ENCODE measurements at places on chromosomes 4 and X.

GRCh38 chr4:77079281-77079680 lies 3.5 kb upstream of the CCNI start:
- no peak for DNase-seq

GRCh38 chrX:46184749-46185148 lies 360.5 kb downstream of the ZNF674 start:
- no peak for DNase-seq

GRCh38 chrX:141375011-141375760 lies 132.9 kb upstream of the SPANXC start:
- no peak for DNase-seq

- DNase-seq = no peak
Measured at GRCh38 chr4:77473509-77473908, 132.1 kb upstream of the CXCL13 start.

GRCh38 chr4:152094970-152095700 lies 334.3 kb upstream of the GATB start:
- DNase-seq = no peak

GRCh38 chr4:5084911-5085475 lies 33.7 kb downstream of the STK32B start:
- DNase-seq = no peak

DNA sequence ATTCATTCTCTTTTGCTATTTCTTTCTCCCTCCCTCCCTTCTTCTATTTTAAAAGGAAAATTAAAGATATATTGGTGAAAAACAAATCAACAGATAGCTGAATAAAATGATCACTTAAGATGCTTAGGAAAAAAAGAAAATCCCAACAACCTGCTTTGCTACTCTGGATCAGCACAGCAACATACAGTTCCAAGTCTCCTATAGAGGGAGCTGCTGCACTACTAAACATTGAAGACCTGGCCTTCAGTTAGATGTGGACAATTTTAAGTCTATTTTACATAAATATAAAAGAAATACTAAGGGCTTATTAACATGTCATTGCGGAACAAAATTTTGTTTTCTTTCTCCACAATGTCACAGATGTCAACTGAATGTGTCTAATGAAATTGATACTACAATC lies 226.4 kb downstream of the MAGEB5 start:
- no peak for DNase-seq

GRCh38 chr4:124589786-124590185 lies 122.7 kb downstream of the ANKRD50 start:
- DNase-seq = no peak

GRCh38 chr4:8016527-8016926 lies 76.9 kb upstream of the AFAP1 start:
- no peak for DNase-seq

- no peak for DNase-seq
Measured at GRCh38 chr4:99091216-99091575, 2.6 kb upstream of the ADH5 start.

- DNase-seq = peak; percentile 65
Measured at GRCh38 chrX:54808109-54808604, 612 bp downstream of the MAGED2 start.

- no peak for DNase-seq
Measured at GRCh38 chr4:111228396-111228795, 605.5 kb upstream of the PITX2 start.

- DNase-seq = no peak
Measured at GRCh38 chrX:2284601-2285000, 216.2 kb downstream of the DHRSX start.

- no peak for DNase-seq
Measured at GRCh38 chr4:56247646-56248045, 139.6 kb downstream of the AASDH start.

- no peak for DNase-seq
Measured at GRCh38 chr4:131509521-131509920, 1639.6 kb upstream of the PCDH10 start.

DNA sequence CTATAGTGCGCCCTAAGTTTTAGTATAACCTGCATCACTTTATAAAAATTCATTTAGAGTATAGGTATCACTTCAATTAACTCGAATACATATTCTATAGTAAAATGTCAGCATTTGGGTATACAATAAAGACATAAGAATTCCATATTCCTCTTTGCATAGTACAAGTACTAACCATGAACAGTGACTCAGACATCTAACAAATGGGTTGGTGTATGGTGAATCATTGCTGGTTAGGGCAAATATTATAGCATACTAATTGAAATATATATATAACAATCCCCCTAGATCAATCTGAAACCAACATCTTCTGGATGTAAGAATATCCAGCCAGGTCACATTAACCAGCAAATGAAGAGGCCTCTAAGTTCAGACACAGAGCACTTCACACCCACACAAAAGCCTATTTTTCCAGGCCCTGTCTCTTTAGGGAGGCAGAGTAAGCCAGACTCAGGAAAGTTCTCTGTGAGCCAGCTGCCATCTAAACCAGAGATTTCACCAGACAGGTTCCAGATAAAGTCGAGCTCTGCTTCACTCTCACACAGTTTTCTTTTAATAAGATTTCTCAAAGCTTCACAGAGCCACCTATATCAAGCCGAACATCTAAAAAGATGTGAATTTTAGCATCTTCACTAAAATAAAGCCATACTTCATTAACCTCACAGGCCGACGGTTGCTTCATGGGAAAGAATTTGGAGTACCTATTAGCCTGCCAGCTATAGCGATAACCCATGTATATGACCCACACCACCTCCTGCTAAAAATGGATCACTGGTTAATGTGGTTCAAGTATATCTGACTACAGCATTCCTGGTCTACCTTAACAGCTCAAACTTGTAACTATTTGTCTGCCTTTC lies 200.0 kb upstream of the FTHL17 start:
- DNase-seq = no peak

- DNase-seq = no peak
Measured at GRCh38 chrX:15146515-15146914, 123.4 kb downstream of the ASB9 start.

DNA sequence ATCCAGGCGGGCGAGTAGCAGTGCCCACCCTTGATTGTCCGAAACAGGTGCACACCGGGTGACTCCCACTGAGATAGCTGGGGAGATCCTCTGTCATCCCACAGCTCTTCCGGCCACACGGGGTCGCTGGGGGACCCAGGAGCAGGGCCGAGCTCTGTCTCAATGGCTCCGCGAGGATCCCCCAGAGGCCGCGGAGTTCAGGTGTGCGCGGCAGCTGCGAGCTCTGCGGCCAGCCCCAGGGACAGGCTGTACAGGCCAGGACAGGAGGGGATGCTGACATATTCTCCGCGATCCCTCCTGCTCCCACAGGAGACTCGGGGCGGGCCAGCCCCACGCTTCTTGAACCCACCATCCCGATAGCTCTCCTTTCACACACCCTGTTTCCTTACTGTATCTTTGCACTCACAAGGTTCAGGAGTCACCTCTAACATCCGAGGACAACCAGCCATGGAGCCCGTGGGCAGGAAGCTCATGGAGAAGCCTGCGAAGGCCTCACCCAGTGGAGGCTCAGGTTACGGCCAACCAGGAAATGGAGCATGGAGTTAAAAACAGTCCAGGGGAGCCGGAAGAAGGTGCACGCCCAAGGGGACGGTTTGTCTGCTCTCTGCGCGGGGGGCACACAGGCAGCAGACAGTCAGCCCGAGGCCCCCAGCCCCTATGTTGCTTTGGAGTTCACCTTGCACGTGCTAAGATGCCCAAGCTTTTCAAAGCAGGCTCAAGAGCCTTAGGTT lies 77.9 kb upstream of the AMELX start:
- DNase-seq = no peak

DNA sequence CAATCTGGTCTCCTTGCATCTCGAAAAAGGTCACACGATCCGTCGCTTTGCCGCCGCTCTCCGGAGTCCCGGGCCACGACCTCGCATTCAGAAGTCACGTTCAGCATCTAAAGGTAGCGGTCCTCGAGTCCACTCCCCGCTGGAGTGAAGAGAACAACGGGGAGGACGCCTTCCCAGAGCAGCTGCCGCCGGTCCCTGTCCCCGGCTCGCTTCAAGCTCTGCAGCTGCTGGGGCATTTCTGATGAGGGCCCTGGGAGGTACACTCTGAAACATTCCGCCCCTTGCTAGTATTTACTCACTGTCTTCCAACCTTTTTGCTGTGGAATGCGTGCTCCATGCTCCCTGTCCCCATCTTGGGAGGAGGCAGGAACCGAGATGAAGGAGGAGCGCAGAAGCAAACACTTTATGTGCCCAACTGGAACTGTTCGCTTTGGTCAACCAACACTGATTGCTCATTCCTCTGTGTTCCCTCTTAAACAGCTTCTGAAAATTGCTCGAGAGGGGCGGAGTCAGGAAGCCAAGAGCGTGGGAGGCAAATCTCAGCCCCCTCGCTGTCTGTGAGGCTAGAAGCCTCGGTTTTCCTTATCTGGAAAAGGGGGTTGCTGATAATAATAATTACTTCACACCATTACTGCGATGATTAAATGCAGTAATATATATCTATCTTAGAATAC lies 6.4 kb upstream of the VAMP7 start:
- no peak for DNase-seq

- no peak for DNase-seq
Measured at GRCh38 chrX:10781847-10782530, 161.6 kb upstream of the MID1 start.

DNA sequence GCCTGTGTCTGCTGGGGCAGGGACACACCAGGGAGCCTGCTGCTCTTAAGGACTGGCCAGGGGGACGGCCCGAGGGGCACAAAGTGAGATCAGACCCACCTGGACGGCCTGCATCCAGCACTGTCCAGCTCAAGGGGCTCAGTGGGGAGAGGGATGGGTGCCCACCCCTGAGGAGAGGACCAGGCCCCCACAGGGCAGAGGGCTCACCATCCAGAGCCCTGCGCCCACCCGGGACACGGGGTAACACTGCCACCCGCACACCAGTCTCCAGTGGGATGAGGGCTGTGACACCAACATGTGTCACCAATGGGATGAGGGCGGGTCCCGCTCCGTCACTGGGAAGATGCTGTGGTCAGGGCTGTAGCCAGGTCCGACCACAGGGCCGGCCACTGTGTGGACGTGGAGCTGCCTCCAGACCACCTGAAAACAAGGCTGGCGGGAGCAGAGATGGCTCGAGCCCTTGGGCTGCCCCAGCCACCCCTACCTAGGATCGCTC lies 13.2 kb downstream of the DGKQ start:
- no peak for DNase-seq

GRCh38 chrX:24133312-24133711 lies 16.2 kb upstream of the ZFX start:
- no peak for DNase-seq

DNA sequence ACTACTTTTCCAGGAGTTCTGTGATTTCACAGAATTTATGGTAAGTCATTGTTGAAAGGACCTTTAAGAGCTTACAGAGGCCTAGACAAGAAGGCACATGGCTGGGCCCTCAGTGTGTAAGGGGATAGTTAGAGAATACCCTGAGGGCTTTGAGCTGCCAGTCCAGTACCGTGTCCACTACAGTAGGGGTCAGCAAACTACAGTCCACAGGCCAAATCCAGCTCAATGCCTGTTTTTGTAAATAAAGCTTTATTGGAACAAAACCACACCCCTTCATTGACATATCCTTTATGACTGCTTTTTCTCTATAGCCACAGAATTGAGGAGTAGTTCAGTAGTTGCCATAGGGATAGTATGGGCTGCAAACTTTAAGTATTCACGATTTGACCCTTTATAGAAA lies 176.2 kb downstream of the MID1 start:
- no peak for DNase-seq

DNA sequence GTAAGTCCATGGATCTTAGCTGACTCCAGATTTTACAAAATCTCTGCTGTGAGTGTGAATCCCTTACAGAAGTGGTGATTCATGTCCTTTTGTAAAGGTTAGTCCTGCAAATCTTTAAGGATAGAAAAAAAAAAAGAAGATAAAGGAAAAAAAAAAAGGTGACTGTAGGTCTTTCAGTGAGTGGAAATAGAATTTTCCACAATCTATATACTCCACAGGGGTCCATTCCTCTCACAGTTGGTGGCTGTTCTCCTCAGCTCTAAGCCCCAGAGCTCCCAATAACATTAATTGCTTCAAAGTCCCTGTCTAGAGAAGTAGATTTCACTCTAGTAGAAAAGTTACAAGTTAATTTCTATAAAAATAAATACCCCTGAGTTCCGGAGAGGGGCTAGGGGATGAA lies 189.1 kb downstream of the NDST4 start:
- DNase-seq = no peak

GRCh38 chr4:39036172-39036571 lies 4.0 kb upstream of the TMEM156 start:
- DNase-seq = no peak

GRCh38 chr4:28287831-28288233 lies 1427.2 kb downstream of the STIM2 start:
- DNase-seq = no peak

- DNase-seq = no peak
Measured at GRCh38 chrX:19370061-19370460, 26.3 kb downstream of the PDHA1 start.

DNA sequence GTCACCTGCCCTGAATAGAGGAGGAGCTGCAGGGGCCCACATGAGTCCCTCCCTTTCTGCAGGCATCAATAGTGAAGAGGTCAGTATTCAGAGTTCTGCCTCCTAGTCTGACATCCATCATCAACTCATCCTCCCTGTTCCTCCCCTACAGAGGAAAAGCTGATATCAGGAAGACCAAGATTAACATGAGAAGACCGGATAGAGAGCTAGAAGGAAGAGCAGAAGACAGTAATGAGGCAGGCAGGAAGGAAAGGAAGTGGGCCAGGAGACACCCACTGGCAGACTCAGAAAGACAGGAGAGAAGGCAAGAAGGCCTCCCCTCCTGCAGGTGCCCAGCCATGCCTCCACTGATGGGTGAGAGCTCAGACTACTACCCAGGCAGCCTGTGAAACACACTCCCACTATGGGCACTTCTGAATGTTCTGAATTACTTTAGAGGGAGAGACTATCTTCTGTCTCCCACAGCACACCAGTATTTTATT lies 74.6 kb downstream of the CC2D2A start:
- no peak for DNase-seq

- DNase-seq = no peak
Measured at GRCh38 chr4:55158957-55159356, 33.6 kb upstream of the KDR start.

GRCh38 chr4:40309250-40309774 lies 25.8 kb upstream of the CHRNA9 start:
- no peak for DNase-seq

DNA sequence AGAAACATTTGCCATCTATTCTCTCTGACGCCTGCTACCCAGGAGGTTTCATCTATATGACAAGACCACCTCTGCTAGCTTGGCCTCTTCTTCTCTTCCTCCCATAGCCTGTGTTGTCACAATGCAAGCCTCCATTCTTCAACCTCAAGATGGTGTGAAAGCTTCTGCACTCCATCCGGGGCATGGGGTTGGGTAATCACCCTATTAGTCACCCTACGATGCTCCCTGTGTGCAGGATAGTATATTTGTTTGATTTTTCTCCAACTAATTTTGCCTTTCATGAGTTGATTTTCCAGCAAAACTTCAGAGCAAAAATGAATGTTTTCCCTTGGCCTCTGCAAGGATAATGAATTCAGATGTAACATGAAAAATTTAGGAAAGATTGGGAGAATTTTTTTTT lies 128.0 kb upstream of the STS start:
- no peak for DNase-seq
